ENCODE measurements at places on chromosomes 16 and 17.

DNA sequence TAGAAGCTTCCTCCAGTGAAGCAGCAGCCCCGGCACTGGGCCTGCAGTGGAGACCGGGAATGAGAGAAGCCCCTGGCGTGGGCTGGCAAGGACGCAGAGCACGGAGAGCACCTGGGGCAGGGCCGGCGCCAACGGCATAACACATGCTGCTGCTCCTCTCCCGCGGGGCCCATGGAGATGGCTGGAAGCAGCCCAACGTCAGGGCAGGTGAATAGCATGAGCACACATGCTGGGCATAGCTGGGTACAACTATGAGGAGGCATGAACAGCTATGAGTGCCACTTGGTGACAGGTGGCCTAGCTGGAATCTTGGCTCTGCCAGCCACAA is 46.4 kb downstream of the IRF8 start:
- no peak for DNase-seq

DNA sequence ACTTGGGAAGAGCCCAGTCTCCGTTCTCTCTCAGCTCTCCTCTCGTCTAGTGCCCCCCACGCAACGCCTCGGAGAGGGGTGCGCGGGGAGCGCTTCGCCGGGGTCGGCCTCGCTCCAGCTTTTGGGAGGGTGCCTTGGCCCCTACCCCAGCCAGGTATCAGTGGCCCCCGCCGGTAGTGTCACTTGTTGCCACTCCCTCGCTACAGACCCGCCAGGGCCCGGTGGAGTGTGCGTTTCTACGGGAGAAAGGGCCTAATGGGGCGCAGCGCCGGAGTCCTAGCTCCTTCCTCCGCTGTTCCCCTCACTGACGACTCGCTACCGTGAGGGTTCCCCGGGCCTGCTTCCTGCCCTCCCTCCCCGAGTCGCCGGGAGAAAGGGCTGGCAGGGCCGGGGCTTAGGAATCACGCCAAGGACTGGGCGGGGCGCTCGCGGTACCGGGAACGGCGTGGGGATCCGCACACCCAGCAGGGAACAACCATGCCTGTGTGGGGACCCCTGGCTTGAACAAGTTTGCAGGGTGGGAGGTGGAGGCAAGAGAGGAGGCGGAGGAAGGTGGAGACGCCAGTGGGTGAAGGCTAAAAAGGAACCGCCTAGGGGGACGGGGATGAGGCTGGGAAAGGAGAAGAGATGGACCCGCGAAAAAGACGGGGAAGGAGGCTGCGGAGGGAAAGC is 997 bp upstream of the CDH11 start:
- no peak for DNase-seq

GRCh38 chr16:78303946-78304345 is 204.5 kb downstream of the WWOX start:
- DNase-seq, result no peak

DNA sequence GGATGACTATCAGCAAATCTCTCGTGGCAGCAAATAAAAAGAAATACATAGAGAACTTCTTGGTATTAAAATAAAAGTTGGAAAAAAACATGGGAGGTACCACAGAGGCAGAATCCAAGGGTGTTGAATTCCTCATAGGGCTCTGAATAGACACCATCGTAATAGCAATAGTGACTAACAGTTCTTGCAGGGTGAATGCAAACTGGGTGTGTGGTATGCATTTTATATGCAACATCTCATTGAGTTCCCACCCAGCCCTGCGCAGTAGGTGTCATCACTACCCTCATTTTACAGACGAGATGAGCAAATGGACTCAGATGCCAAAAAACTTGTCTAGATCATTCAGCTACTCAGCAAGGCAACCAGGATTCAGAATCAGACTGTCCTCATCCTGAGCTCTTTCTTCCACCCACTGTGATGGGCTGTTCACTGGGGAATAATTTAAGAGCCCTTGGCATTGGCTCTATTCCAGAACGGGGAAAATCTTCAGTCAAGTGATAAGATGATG is 354.6 kb upstream of the CDH11 start:
- DNase-seq, result no peak

- DNase-seq, result no peak
Measured at GRCh38 chr16:54993106-54993895, 62.6 kb downstream of the IRX5 start.

GRCh38 chr17:56913353-56913866 is 439 bp downstream of the TRIM25 start:
- DNase-seq, result no peak

DNA sequence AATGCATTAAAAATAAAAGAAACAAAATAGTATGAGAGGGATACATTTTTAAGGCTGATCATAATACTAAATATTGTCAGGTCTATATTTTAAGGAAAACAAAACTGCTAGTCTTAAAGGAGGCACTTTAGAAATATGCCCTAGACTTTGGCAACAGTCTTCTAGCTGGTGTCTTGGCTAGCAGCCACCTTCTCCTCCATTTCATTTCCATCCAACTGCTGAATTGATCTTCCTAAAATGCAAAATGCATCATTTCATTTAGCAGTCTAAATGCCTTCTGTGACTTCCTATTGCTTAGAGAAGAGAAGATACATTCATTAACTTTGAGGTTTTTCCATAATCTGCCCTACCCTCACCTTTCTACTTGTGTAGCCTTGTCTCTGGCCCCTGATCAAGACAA is 1404.1 kb downstream of the CDH11 start:
- DNase-seq, result no peak

- DNase-seq, result no peak
Measured at GRCh38 chr17:50266384-50267073, 7.7 kb upstream of the TMEM92 start.

DNA sequence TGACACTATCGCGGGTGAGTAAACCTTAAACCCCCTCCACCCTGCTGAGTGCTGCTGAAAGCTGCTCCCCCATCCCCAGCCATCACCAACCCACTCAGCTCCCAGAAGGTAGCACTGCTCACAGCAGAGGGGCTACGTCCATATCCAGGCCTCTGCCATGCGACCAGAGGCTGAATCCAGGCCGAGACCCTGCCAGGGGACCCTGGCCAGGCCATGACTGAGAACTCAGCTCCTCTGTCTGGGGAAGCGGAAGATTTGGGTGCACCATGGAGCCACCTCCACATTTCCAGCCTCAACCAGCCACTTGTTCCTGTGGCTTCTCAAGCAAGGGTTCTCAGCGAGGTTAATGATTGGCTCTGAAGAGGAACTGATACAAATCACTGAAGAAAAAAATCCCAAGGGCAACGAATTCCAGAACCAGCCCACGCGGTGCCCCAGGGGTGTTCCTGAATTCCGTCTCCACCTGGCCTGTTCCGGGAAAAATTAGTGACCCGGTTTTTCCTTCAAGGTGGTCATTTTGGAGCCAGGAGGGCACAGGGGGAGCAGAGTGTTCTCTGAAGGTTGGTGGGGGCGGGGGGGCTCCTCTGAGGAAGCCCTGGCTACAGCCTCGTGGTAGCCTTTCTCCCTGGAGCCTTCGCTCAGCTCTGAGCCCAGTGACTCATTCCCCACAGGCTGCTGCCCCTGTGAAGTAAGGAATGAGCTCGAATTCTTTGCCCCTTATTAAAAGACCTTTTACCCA is 9.3 kb upstream of the SLC16A5 start:
- no peak for DNase-seq

- no peak for DNase-seq
Measured at GRCh38 chr17:82930924-82931698, 91.3 kb upstream of the ZNF750 start.

DNA sequence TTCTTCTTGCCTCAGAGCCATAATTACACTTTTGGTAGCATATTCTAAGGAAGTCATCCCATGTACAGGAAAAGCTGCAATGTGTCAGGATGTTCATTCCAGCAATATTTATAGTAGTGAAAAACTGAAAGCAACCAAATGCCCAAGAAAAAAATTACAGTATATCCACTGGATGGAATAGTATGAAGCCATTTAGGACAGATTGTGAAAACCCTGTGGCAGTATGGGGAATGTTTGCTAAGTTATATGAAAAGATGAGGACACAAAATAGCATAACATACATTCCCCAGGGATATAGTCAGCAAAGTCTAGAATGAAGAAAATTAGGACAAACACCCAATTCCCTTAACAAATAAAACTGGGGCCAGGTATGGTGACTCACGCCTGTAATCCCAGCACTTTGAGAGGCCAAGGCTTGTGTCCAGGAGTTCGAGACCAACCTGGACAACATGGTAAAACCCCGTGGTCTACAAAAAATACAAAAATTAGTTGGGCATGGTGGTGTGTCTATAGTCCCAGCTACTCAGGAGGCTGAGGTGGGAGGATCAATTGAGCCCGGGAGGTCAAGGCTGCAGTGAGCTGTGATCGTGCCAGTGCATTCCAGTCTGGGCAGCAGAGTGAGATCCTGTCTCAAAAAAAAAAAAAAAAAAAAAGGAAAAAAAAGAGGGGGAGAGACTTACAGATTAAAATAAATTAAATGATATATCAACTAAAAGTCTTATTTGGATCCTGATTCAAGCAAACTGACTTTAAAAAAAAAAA is 2.3 kb downstream of the LRRC3C start:
- DNase-seq, result no peak

DNA sequence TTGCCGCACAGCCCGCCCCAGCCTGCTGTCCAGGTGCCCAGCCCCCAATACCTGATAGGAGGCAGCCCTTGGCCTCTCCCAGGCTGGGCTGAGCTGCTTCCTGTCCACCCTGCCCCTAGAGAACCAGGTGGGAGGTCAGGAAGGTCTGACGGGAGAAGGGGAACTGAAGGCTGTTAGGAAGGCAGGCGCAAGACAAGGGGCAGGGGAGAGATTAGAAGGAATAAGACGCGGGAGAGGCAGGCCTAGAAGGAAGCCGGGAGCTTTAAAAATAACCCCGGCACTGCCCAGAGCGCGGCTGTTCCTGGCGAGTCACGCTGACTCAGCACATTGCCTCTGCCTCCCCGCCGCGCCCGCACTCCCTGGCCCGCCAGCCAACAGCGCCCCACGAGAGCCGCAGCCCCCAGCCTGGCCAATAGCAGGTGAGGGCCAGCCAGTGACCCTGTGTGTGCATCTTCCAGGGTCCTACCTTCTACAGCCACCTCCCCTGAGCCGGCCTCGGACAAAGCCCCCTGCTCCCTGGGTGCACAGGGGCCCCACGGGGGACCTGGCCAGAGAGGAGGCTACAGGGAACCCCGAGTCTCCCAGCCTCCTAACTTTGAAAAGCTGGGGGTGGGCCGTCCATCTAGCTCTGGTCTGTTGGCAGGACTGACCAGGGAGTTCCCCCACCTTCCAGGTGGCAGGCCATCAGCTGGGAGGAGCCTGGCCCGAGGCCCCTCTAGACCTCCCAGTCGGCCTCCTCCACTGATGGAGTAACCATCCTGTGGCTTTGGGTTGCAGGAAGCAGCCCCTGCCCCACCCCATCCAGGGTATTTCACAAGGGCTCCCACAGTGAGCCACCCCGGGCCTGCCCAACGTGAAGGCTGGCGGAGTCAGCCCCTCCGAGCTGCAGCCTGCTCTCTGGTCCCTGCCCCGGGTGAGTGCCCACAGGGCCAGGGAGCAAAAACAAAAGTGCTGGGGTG is 4.0 kb downstream of the MAFG start:
- no peak for DNase-seq

- DNase-seq, result no peak
Measured at GRCh38 chr16:92431-93339, 14.7 kb downstream of the MPG start.

- no peak for DNase-seq
Measured at GRCh38 chr16:57051696-57052228, 40.6 kb upstream of the CPNE2 start.

DNA sequence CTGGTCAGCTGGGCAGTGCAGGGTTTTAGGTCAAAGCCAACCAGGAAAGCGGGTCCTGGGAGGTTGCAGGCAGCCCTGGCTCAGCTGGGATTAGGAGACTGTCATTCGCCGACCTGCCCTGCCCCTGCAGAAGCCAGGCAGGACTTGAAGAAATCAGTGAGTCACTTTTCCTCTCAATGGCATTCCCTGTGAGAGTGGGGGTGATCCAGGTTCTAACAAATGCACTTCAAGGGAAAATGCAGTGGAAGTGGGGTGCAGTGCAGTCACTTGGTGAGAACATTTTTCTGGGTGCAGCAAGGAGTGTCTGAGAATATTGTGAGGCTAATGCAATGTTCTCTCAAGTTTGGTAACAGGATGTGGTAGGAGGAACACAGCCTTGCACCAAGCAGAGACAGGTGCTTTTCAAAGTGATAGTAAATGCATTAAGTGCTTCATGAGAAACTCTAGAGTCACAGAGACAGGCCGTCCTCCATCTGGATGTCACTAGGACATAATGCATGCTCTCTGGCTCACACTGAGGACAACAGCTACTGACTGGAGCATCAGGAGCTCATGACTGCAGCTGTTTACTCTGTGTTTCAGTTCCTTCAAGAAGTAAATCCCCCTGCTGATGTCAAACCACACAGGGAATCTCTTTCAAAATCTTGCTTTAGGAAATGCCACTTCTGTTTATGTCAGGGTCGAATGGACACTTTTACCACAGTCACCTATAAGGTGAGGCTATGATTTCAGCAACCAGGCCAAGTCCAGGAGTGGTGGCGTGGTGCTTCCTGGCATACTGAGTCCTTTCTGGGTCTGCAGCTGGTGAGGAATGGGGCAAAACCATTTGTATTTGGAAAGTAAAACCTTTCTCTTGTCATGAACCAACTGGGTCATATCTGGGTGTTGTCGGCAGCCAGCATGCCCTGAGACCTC is 16.7 kb downstream of the CDK5R1 start:
- DNase-seq, result peak; percentile 55

DNA sequence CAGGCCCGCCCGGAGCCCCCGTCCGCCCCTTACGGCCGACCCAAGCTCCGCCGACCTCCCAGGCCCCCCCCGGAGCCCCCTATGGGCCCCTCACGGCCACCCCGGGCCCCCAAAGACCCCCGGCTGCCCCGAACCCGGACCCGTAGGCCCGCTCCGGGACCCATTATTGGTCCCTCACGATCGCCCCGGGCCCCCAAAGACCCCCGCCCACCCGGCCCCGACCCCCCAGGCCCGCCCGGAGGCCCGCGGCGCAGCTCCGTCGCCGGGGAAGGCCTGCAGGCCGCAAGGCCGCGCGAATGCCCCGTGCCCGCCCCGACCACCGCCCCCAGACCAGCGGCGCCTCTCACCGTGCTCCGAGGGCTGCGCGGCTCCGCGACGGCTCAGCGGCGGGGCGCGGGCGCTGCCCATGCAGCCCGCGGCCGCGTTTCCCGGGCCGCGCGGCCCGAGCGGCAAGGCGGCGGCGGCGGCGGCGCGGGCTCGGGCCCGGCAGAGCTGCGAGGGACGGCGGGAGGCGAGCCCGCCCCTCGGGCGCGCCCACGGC is 393 bp downstream of the ANKRD11 start:
- DNase-seq, result no peak

GRCh38 chr16:86457501-86458148 is 52.7 kb upstream of the FOXF1 start:
- DNase-seq, result no peak

DNA sequence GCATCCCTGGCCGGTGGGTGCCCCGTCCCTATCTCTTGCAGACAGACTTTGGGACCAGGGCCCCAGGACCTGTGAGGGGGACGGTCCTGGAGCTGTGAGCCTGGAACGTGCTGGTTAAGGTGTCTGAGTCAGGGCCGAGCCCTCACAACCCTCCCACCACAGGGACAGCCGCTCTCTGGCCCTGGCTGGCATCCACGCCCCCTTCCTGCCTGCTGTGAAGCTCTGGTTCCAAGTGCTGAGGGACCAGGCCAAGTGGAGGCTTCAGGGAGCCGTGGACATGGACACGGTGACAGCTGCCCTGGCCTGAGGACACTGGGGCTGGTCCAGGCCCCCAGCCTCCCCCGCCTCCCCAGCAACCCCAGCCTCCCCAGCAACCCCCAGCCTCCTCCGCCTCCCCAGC is 6.6 kb downstream of the TSR3 start:
- no peak for DNase-seq

GRCh38 chr17:59972778-59973177 is 8.2 kb upstream of the RNFT1 start:
- DNase-seq, result no peak

- DNase-seq, result no peak
Measured at GRCh38 chr16:14241631-14242030, 170.5 kb downstream of the MRTFB start.
